ENCODE measurements at places on chromosomes 11 and 22.

- no peak for DNase-seq
These were observed 56.8 kb downstream of the C22orf31 start for GRCh38 chr22:29004647-29005371.

GRCh38 chr11:34356913-34357700 is 703 bp downstream of the ABTB2 start:
- DNase-seq = peak; percentile 57

DNA sequence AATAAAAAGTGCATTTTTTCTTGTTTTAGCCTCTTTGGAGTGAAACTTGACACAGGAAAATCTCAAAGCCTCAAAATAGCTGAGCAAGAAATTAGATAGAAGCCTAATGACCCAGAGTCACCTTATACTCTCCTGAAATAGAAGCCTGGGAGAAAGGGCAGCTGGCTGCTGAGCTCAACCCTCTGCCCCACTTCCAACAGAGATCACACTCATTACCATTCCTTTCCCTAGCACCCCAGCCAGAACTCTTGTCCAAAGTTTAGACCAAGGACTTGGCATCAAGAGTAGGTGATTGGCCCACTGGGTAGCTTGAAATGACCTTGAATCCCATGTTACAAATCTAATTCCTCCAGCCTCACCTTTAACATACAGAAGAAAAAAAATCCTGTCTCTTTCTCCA is 62.7 kb upstream of the AMOTL1 start:
- DNase-seq = no peak

GRCh38 chr11:25349537-25349936 is 852.7 kb downstream of the LUZP2 start:
- no peak for DNase-seq

- DNase-seq = no peak
These were observed 89.8 kb downstream of the PLEKHA7 start for GRCh38 chr11:16924462-16924825.

DNA sequence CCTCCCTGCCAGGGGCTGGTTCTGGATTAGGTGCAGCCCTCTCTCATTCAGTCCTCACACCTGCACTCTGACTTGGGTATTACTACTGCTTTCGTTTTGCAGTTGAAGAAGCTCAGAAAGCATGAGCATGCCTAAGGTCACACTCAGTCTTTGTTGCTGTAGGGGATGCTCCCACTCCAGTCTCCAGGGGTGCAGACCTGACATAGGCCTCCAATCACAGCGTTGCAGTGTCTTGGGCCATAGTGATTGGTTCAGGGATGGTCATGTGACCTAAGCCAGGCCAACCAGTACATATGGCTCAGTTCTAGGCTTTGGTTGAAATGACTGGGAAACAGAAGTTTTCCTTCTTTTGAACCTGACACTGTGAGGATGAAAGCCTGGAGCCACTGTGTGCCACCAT is 61.7 kb downstream of the FBXO7 start:
- no peak for DNase-seq

- no peak for DNase-seq
These were observed 118.2 kb upstream of the SLC5A12 start for GRCh38 chr11:26839911-26840698.

- DNase-seq = no peak
These were observed 9.5 kb downstream of the SDF2L1 start for GRCh38 chr22:21651521-21652009.

GRCh38 chr11:35477901-35478300 is 47.5 kb downstream of the PAMR1 start:
- DNase-seq = no peak

DNA sequence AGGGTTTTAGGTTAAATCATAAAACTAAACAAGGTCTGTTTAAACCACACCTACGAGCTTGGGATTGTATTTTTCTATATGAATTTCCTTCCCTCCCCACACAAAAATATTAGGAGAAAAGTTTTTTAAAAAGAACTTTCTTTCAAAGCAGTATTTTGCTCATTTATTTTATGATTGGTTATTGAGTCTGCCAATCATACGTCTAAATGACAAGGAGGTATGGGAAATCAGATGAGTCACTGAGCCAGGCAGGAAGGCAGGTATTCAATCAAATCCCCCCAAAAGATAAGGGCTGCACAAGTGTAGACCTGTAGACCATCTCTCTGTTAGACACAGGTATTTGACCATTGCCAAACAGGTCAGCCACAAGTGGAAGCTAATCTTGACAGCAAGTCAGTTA is 440.1 kb upstream of the CCDC90B start:
- DNase-seq = no peak

DNA sequence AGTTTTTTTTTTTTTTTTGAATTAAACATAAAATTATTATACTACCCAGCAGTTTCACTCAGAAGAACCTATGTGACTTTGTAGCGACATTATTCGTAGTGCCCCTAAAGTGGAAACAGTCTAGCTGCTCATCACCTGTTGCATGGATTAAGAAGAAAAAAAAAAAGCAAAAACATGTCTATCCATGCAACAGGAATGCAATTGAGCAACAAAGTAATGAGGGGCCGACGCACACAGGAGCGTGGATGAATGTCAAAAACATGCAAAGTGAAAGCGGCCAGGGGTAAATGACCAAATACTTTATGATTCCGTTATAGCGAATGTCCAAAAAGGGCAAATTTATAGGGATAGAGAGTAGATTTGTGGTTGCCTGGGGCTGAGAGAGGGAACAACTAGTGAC is 16.3 kb downstream of the MYO18B start:
- DNase-seq = no peak

GRCh38 chr11:1782831-1783724 is 19.4 kb upstream of the CTSD start:
- no peak for DNase-seq

GRCh38 chr11:67098799-67099429 is 20.1 kb upstream of the KDM2A start:
- DNase-seq = no peak

DNA sequence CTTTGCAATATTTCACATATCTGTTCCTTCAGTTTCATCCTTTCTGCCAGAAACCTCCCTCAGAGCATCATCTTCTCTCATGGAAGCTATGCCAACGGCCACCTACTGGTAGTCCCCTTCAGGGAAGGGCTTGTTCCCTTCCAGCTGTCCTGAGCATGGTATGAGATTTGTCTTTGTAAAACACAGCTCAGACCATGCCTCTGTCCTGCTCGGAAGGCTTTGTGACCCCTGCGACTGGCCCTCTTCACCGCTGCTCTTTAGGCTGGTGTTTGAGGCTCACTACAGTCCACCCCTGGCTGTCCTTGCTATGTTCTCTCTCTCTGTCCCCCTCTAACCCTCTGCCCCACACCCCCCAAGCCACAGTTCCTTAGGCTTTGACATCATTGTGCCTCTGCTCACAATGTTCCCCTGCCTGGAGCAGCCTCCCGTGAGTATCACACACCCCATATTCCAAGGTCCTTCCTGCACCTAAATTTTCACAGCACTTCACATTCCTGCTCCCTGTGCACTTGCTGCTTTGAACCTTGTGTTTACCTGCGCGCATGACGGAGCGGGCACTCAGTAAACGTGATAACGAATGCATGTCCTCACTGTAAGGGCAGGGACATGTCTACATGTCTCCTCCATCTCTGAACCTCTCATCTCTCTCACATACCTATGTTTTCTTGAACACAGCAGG is 24.0 kb upstream of the ACER3 start:
- DNase-seq = no peak

DNA sequence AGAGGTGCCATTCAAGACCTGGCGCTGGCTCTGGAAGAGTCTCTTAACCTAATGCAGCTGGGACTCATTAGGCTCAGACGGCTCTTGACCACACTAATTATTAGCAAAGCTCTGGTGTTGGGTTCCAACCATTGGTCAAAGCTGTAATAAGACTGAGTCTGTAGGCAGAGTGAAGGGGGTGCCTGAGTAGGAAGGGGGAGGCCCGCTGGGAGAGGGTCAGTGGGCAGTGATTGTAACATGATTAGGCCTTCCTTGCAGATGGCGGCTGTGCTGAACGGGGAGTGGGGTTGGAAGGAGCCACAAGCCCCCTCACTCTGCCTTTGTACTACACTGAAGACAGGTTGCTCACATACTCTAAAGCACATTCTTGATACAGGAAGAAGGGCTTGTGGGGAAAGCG is 5.2 kb downstream of the SRPRA start:
- no peak for DNase-seq

- no peak for DNase-seq
These were observed 26.3 kb downstream of the NLRP14 start for GRCh38 chr11:7046474-7047175.

- DNase-seq = no peak
These were observed 561.9 kb upstream of the ANO5 start for GRCh38 chr11:21630934-21631478.

DNA sequence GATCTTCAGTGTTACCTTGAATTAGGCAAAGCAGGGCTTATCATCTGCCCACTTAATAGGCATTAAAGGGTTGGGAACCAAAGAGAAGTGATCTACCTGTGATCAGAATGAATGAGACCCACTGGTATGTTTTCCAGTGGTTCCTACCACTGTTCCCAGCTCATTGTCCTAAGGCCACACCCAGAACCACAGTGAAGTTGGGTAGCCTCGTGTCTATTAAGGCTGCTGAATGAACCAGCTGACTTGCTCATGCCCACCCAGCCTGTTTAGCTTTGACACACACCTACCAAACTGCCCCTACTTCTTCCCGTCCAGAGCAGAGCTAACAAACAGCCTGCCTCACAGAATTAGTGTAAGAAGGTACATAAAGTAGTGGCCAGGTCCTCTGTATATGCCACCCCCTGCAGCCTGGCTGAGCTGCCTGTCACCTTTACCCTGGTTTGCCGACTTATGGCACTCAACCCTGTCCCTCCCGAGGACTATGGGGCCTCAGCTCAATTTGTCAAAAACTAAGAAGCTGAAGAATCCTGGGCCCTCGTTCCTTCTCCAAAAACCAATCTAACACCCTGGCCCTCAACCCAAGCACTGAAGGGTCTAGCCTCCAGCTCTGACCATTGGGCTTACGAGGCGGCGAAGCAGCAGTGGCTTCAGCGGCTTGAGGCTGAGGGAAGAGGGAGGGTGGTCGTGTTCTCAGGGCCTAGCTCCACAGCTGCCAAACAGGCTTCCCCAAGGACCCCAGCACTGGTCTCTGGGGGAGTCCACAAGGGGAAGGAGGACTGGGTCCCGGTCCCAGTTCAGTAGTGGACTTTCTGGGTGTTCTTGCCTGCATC is 9.8 kb downstream of the UCP2 start:
- no peak for DNase-seq

DNA sequence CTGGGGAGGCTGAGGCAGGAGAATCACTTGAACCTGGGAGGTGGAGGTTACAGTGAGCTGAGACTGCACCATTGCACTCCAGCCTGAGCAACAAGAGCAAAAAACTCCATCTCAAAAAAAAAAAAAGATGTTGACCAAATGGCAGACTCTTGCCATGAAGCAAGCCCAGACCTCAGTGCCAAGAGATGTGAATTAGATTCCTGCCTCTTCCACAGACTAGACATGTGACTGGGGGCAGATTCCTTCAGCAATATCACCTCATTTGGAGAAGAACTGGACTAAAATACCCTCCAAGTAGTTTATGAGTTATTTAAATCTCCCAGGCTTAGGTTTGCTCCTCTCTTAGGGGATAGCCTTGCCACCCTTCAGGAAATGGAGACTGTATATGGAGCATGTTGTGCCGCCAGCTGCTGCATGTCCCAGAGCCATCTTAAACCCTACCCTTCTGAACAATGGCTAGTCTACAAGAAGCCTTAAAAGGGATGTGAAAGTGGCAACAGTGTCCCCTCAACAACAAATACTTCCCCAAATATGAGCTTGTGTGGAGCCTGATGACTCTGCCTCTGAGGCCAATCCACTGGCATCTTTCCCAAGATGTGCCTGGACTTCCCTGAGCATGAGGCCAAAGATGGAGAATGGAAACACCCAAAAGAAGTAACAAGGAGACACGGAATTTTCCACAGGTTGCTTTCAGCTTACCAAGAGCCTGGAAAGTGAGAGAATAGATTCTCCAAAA is 763 bp upstream of the MS4A7 start:
- DNase-seq = no peak

GRCh38 chr11:19724765-19725164 is 12.1 kb downstream of the NAV2 start:
- no peak for DNase-seq

- DNase-seq = no peak
These were observed 81.9 kb downstream of the PRR5L start for GRCh38 chr11:36377759-36378564.

DNA sequence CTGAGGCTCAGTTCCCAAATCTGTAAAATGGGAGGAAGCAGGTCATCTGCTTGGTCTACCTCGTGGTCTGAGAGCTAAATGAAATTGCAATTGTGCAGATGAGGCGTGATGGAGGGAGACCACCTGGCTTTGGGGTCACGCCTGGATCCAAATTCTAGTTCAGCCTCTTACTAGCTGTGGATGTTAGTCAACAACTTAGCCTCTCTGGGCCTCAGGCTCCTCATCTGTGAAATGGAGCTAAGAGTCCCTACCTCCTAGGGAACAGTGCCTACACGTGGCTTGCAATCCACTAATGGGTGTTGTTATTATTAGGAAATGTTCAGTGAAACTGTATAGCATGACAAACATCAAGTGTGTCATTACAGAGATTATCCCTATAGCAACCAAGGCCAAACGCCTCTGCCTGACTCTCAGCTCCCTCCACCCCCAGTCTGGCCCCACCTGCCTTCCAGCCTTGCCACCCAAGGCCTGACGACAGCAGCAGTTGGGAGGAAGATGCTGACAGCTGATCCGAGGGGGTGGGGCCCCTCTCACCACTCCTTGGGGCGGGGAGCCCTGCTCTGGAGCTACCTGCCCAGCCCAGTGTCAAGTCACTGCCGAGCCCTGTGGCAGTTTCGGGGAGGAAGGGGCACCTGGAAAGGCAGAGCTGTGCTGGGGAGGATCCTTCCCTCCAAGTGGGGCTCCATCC is 1.7 kb upstream of the RHOD start:
- DNase-seq = peak; percentile 18

- no peak for DNase-seq
These were observed 2.4 kb downstream of the CCDC188 start for GRCh38 chr22:20148414-20148813.

Data from stimulated activated CD4-positive, alpha-beta T cell treated with anti-CD3 and anti-CD28 coated beads, Interleukin-4, amount 100 ng/mL, for 1 hour (primary cell).